ENCODE measurements at places on chromosomes 2 and 18. TPM values are rescaled to one million over a fixed set of nuclear protein-coding genes. Genes with fewer than 3 reads are reported as not detected.

- no peaks in the 10 kb centered on the region for H3K36me3 ChIP-seq
- no peaks in the 10 kb centered on the region for H3K27me3 ChIP-seq
- no peak for DNase-seq
- no peaks in the 10 kb centered on the region for H3K4me1 ChIP-seq
- H3K27ac ChIP-seq: no peak overlapping the region
These were observed 538.1 kb upstream of the DSEL start for GRCh38 chr18:68054669-68055068.

GRCh38 chr2:134232868-134233727, 20.8 kb upstream of the MGAT5 start:
- no peaks in the 10 kb centered on the region for H3K36me3 ChIP-seq
- DNase-seq: no peak
- H3K27ac ChIP-seq: no peak overlapping the region
- H3K4me3 ChIP-seq: no peak overlapping the region
- no peaks in the 10 kb centered on the region for H3K27me3 ChIP-seq
- H3K4me1 ChIP-seq: no peaks in the 10 kb centered on the region

GRCh38 chr2:269356-270030, 4.7 kb downstream of the ACP1 start:
- H3K4me1 ChIP-seq: no peaks in the 10 kb centered on the region
- H3K36me3 ChIP-seq: no peaks in the 10 kb centered on the region
- no peak overlapping the region for H3K4me3 ChIP-seq
- H3K27me3 ChIP-seq: no peaks in the 10 kb centered on the region

DNA sequence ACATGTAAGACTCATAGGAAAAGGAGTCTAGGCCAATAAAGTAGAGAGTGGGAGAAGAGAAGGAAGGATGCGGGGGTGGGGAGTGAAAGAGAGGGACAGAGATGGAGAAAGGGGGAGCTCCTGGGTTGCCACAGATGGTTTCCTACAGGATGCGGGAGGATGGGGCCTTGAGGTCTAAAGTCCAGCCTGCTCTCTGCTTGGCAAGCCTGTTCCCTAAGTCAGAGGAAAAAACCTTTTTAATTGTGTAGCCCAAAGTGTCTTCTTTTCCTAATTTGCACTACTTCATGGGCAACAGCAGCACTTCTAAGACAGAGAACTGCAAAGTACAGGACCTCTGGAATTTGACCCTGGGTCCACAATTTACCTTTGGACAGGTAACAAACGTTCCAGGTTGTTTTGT, 1.4 kb upstream of the FAM110C start:
- H3K4me1 ChIP-seq: no peaks in the 10 kb centered on the region
- no peak overlapping the region for H3K4me3 ChIP-seq
- no peaks in the 10 kb centered on the region for H3K36me3 ChIP-seq
- peak overlapping the region; percentile 48 for H3K27ac ChIP-seq
- peaks cover 3% of the 10 kb centered on the region for H3K27me3 ChIP-seq

DNA sequence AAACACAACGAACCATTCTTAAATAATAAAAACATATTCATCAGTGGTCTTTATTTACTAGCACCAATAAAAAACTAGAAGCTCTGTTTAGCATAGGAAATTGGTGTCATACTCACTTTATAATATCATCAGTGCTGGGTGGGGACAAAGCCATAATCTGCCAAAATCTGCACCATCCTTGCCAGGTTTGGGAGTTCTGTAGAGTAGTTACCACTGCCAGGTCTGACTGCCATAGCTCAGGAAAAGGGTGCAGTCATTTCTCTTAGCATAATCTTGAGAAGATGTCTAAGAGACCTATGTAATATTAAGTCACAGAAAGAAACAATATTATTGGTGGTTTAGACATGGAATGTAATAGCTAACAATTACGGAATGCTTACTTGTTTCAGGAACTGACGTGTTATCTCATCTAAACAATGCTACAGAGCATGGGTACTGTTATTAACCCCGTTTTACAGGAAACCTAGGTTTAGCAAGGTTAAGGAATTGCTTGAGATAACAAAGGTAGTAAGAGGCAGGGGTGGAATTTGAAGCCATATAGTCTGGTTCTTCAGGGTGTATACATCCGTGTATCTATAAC, 1.6 kb upstream of the MARCHF7 start:
- H3K27me3 ChIP-seq: no peaks in the 10 kb centered on the region
- H3K4me1 ChIP-seq: peaks cover 12% of the 10 kb centered on the region
- H3K27ac ChIP-seq: no peak overlapping the region
- H3K4me3 ChIP-seq: no peak overlapping the region
- no peak for DNase-seq

- peaks cover 5% of the 10 kb centered on the region for H3K27me3 ChIP-seq
- no peaks in the 10 kb centered on the region for H3K4me1 ChIP-seq
- H3K4me3 ChIP-seq: no peak overlapping the region
- H3K27ac ChIP-seq: no peak overlapping the region
- no peak for DNase-seq
- H3K36me3 ChIP-seq: no peaks in the 10 kb centered on the region
These were observed 6.1 kb downstream of the ERFE start for GRCh38 chr2:238164906-238165287.

- no peaks in the 10 kb centered on the region for H3K27me3 ChIP-seq
- DNase-seq: no peak
- H3K4me1 ChIP-seq: no peaks in the 10 kb centered on the region
- no peaks in the 10 kb centered on the region for H3K36me3 ChIP-seq
- H3K27ac ChIP-seq: no peak overlapping the region
- H3K4me3 ChIP-seq: no peak overlapping the region
These were observed 58.9 kb downstream of the BMP10 start for GRCh38 chr2:68812251-68812650.

DNA sequence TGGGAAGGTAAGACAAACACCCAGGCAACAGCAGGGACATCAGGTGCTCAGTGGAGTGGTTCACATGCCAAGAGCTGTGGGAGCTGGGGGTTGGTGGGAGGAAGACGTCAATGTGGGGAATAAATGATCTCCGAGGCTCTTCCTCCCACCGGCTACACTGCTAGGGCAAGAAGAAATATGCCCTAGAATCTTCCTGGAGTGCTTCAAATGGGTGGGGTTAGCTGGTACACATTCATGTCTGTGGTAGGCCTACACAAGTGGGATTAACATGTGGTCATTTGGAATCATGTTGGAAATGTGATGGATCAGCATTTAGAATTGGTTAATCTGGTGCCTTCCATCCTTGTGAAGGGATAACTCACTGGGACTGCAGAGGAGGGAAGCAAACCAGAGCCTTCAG, 12.4 kb upstream of the ZFP36L2 start:
- H3K4me1 ChIP-seq: no peaks in the 10 kb centered on the region
- no peaks in the 10 kb centered on the region for H3K36me3 ChIP-seq
- H3K27me3 ChIP-seq: no peaks in the 10 kb centered on the region
- no peak overlapping the region for H3K4me3 ChIP-seq
- no peak for DNase-seq

GRCh38 chr18:12599966-12600365, 57.9 kb downstream of the SPIRE1 start:
- H3K36me3 ChIP-seq: no peaks in the 10 kb centered on the region
- no peak overlapping the region for H3K27ac ChIP-seq
- no peak for DNase-seq
- H3K4me1 ChIP-seq: no peaks in the 10 kb centered on the region
- H3K27me3 ChIP-seq: no peaks in the 10 kb centered on the region

- no peaks in the 10 kb centered on the region for H3K36me3 ChIP-seq
- no peaks in the 10 kb centered on the region for H3K4me1 ChIP-seq
- no peak for DNase-seq
- no peak overlapping the region for H3K27ac ChIP-seq
- no peak overlapping the region for H3K4me3 ChIP-seq
These were observed 342.2 kb upstream of the PKDCC start for GRCh38 chr2:41705634-41706033.

DNA sequence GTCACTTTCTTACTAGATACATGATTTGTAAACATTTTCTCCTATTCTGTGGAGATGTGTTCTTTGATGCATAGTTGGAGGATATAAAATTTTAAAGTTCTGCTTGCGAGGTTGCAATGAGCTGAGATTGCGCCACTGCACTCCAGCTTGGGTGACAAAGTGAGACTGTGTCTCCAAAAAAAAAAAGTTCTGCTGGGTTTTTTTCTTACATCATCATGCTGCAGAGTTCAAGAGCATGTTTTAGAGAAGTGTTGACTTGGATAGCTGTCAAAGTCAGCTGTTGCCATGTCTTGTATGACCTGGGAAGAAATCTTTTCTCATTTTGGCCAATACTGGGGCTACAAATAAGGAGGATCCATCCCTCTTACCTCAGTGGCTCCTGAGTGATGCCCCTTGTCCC, 71.3 kb downstream of the UGGT1 start:
- no peaks in the 10 kb centered on the region for H3K36me3 ChIP-seq
- no peak overlapping the region for H3K27ac ChIP-seq
- no peak overlapping the region for H3K4me3 ChIP-seq
- H3K27me3 ChIP-seq: no peaks in the 10 kb centered on the region
- no peak for DNase-seq
- H3K4me1 ChIP-seq: no peaks in the 10 kb centered on the region

DNA sequence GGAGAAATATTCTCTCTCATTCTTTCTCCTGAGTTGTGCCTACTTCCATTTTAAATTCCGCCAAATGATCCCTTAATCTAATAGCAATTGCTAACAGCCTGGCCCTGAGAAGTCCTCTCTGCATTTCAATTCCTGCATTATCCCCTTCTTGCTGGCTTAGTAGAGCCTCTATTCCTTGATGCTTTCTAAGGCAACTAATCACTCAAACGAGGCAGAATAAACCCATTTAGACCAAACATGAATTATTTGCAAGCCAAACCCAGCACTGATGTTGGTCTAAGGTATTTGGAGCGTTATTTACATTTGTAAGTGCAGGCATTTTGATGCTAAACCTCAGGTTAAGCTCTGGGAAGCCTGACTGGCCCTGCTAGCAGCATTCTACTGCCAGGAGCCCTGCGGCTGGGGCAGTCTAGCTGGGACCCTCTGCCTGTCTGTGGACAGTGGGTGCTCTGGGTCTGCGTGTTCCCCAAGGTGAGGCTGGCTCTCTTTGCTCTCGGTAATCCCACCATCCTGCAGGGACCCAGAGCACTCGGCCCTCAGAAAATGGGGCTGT, 173.1 kb upstream of the HS6ST1 start:
- no peak for DNase-seq
- no peak overlapping the region for H3K4me3 ChIP-seq
- H3K27ac ChIP-seq: no peak overlapping the region
- H3K4me1 ChIP-seq: no peaks in the 10 kb centered on the region
- no peaks in the 10 kb centered on the region for H3K27me3 ChIP-seq

- no peaks in the 10 kb centered on the region for H3K4me1 ChIP-seq
- H3K27me3 ChIP-seq: no peaks in the 10 kb centered on the region
- H3K4me3 ChIP-seq: no peak overlapping the region
- no peak overlapping the region for H3K27ac ChIP-seq
- H3K36me3 ChIP-seq: no peaks in the 10 kb centered on the region
- DNase-seq: no peak
These were observed 24.8 kb upstream of the TFCP2L1 start for GRCh38 chr2:121309801-121310200.

GRCh38 chr2:43387092-43388062, 161.0 kb upstream of the ZFP36L2 start:
- H3K27ac ChIP-seq: no peak overlapping the region
- peaks cover 4% of the 10 kb centered on the region for H3K4me1 ChIP-seq
- no peak overlapping the region for H3K4me3 ChIP-seq
- no peaks in the 10 kb centered on the region for H3K36me3 ChIP-seq
- no peak for DNase-seq

DNA sequence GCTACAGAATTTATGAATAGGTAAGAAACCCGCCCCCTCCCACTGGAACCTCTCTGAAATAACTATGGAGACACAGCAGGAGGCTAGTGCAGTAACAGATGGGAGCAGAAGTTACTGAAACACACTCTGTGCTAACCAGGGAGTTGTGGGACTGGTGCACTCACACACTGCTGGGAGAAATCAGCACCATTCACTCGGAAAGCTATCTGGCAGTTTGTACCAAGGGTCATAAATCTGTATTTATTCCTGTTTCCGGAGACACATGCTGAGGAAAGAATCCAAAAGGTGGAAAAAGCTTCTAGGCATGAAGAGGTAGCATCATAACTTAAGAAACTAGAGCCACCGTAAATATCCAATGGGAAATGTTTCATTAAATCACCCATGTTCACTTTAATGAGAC, 39.9 kb downstream of the TGFA start:
- no peak overlapping the region for H3K4me3 ChIP-seq
- H3K36me3 ChIP-seq: no peaks in the 10 kb centered on the region
- H3K27ac ChIP-seq: no peak overlapping the region
- H3K27me3 ChIP-seq: no peaks in the 10 kb centered on the region
- DNase-seq: no peak
- H3K4me1 ChIP-seq: no peaks in the 10 kb centered on the region

DNA sequence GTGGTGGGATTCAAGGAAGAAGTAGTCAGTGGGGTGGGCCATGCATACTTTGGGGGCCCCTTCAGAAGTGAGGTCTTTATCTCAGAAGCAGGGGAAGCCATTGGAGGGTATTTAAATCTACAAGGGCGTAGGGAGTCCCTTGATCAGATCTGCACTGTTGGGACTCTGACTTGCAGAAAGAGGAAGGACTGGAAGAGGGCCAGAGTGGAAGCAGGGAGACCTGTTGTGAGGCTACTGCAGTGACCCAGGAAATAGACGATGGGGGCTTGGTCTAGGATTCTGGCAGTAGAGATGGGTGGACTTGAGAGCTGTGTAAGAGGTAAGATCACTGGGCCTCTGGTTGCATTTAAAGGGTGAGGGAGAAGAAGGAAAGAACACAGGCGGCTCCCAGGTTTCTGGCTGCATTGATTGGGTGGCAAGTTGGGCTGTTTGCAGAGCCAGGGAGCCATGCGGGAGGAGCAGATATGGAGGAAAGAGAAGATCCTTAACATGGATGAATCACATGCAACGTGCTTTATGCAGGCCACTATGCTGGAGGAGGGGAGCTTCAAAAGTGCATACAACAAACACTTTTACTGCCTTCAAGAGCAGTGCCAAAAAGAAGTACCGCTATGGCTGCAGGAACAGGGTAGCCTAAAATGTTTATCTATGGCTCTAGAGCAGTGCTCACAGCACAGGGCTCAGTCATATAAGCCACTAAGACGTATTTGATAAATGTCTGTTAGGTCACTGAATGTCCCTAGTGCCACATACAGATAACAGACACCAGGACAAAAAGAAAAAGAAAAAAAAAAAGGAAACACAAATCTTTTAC, 2.3 kb downstream of the SFXN5 start:
- no peak overlapping the region for H3K27ac ChIP-seq
- no peaks in the 10 kb centered on the region for H3K36me3 ChIP-seq
- no peaks in the 10 kb centered on the region for H3K27me3 ChIP-seq
- H3K4me3 ChIP-seq: peak overlapping the region; percentile 82
- DNase-seq: peak; percentile 39

DNA sequence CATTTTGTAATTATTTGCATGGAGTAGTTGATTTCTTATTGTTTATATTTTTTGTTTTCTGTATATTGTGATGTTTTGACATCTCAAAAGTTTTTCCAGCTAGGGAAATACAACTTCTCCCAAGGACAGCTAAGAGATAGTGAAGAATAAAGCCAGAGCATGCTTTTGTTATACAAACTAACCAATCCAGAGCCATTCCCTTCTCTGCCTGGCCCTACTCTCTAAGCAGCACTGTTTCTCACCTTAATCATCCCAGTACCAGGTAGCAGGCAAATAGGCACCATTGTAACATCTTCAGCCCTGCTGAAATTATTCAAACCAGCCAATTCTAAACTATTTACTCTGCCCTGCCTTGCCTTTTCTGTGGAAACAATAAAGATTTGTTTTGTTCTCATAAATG, 1063.4 kb upstream of the CHAC2 start:
- H3K4me3 ChIP-seq: no peak overlapping the region
- H3K36me3 ChIP-seq: no peaks in the 10 kb centered on the region
- no peak overlapping the region for H3K27ac ChIP-seq
- H3K27me3 ChIP-seq: no peaks in the 10 kb centered on the region
- no peak for DNase-seq

GRCh38 chr2:42973726-42974125, 181.3 kb upstream of the HAAO start:
- H3K27ac ChIP-seq: no peak overlapping the region
- no peak overlapping the region for H3K4me3 ChIP-seq
- H3K4me1 ChIP-seq: no peaks in the 10 kb centered on the region
- H3K36me3 ChIP-seq: no peaks in the 10 kb centered on the region

Gene ARPC2
- total RNA-seq: 182 TPM

Gene DOK1
- 4.5 TPM for total RNA-seq

Gene PFN4
- not detected for total RNA-seq

Gene RAB6C
- 2.4 TPM for total RNA-seq

Data from prostate gland (tissue), 2 donors.